AG09309 (cell line): ENCODE measurements at places on chromosomes 7 and 10.

DNA sequence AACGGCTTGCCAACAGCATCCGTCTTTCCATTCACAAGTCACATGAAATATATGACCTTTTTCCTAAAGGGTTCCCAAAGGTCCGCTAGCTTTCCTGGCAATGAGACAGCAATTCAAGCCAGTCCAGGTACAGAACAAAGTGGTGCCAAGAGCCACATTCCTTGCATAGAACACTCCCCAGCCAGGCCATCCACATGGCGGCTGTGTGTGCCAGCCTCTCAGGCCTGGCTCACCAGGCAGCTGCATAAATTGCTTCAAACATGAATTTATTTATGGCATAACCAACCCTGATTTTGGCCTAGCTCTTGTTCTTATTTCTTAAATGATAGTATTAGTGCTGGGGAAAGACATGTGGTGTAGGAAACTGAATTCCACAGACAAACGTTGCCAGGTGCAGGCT, 63.7 kb upstream of the CREB5 start:
- DNase-seq = no peak

DNA sequence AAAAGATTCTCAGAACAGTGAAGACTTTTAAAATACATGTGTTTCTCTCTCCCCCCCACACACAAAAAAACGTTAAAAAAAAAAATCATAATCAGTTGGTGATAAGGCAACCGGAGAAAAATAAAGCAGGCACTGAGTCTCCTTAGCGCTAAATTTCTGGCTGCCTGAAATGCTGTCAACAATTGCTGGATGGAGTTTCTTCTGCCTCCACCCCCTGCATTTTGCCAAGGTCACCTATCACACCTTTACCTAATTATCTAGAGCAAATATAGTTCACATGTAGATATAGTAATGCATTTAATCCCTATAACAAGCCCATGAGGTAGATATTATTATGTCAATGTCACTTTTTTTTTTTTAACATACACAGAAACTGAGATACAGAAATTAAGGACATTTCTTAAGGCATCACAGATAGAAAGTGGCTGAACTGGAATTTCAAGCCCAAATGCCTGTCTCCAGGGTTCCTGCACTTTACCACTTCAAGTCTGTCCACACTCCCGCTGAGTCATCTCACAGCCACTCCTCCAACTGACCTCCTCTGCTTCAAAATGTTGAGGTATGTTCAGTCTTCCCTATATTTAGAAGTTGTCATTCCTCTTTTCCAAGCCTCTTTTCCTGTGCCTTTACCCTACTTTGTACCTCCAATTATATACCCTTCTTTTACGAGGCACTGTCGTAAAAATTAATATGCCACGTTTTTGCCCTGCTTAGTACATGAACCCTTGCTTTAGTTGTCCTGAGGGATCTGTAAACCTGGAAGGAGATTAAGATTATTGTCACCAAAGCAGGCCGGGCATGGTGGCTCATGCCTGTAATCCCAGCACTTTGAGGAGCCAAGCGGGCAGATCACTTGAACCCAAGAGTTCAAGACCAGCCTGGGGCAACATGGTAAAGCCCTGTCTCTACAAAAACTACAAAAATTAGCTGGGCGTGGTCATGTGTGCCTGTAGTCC, 72.8 kb upstream of the MPP7 start:
- no peak for DNase-seq

GRCh38 chr10:79277579-79278269, 69.5 kb upstream of the PPIF start:
- DNase-seq = no peak

- no peak for DNase-seq
Measured at GRCh38 chr10:62996925-62997324, 136.2 kb upstream of the NRBF2 start.
